ENCODE measurements at places on chromosomes 3 and 15. TPM values are rescaled to one million over a fixed set of nuclear protein-coding genes. Genes with fewer than 3 reads are reported as not detected.

DNA sequence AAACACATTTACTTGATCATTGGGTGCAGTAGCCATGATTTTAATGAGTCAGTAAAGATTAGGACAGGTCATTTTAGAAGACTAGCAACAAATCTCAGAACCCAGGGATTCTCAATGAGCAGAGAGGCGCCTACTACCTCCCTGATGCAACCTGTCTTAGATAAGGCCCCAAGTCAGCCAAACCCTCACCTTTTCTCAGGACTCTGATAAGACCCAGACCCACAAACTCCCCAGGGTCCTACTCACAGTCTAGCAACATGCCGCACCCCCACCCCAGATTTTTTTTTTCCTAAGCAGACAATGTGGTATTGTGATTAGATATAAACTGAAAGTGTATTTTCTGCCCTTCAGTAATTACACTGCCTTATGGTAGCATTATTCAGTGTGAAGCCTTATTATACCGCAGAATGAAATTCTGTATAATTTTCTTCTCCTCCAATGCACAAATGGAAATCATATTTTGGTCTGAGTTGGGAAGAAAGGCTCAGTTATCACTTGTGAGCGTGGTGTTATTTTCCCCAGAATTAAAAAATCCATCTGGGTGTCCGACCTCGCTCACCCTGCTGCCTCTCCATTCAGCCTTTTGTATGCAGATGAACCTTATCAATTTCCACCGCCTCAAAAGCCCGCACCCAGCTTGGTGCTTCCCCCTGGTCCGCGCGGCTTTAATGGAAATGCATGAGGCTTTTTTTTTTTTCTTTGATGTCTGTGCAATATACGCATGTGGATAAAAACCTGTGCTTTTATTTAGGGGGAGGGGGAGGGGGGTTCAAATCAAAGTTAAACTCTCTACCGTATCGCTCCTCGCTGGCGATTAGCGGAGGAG, 122.0 kb upstream of the SOX14 start:
- DNase-seq = no peak

The MESP1 gene
- 2.2 TPM for total RNA-seq

GRCh38 chr15:31265871-31266711, 60.5 kb upstream of the KLF13 start:
- peak; percentile 57 for DNase-seq

DNA sequence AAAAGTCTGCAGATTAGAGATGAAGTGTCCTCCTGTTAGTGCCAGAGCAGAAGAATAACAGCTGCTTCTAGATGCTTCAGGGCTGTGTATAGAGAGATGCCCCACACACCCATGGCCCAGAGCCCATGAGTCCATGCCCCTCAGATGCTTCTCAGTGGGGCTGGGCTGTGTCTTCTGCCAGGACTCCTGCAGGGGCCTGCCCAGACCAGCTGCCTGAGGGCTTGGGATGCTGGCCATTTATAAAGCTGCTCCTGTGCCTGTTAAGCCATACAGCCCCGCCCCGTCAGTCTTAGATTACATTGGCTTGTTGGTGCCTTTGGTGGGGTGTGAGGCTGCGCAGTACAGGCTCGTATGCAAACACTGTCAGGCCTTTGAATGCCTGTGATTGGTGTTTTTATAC, 318.0 kb upstream of the CTDSPL start:
- DNase-seq = no peak

The CTXND1 gene
- total RNA-seq = 2.7 TPM

The SH2D7 gene
- total RNA-seq = not detected

- DNase-seq = no peak
These were observed 22.7 kb downstream of the SSUH2 start for GRCh38 chr3:8621872-8622271.

GRCh38 chr15:62382046-62382445, 217.0 kb upstream of the C2CD4B start:
- no peak for DNase-seq

DNA sequence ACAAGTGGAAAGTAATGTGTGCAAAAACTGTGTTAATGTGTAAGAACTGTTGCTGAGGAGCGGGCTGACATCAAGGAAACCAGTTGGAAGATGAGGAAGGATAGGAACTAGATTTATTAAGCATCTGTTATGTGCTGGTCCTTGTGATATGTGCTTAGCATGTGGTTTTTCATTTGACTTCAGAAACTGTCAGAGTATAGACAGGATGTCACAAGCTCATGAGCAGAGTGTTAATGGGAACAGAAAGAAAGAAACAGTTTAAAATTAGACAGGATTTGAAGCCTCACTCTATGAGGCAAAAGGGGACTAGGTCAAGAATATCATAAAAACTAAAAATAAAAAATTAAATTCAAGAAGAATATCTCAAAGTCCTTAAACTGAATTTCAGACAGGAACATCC, 270.6 kb upstream of the DPPA4 start:
- no peak for DNase-seq

Data from type B pancreatic cell (in vitro differentiated cells).